Progenitor cell of endocrine pancreas (in vitro differentiated cells): ENCODE measurements at places on chromosomes 4 and X.

GRCh38 chr4:109275066-109275745 is 27.3 kb downstream of the COL25A1 start:
- DNase-seq: no peak

GRCh38 chr4:178633263-178633662 is 1191.0 kb upstream of the AGA start:
- DNase-seq: no peak

DNA sequence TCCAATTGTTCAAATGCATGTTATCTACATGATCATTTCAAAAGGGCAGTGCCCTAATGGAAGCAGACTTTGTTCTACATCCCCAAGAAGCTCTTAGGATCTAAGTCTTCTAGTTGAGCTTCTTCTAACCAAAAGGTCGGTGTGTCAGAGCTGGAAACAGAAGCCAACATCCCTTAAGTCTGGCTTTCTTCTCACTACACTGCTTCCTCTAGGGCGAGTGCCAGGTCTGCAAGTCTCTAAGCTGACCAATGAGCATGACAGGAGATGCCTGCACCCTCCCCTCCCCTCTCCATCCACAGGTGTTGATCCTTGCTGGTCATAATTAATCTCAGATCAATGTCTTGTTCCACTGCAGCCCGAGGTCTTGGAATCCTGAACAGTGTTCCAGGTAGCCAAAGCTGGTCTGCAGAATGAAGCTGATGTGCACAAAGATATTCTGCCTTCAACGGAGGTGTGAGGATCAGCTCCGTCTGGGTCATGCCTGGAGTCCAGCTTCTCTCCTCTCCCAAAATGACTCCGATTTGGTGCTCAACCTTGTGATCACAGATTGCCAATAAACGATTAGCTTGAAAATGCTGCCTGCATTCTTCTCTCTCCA is 44.1 kb downstream of the WDR1 start:
- DNase-seq: no peak

GRCh38 chr4:126465341-126465740 is 1150.6 kb downstream of the FAT4 start:
- DNase-seq: no peak

DNA sequence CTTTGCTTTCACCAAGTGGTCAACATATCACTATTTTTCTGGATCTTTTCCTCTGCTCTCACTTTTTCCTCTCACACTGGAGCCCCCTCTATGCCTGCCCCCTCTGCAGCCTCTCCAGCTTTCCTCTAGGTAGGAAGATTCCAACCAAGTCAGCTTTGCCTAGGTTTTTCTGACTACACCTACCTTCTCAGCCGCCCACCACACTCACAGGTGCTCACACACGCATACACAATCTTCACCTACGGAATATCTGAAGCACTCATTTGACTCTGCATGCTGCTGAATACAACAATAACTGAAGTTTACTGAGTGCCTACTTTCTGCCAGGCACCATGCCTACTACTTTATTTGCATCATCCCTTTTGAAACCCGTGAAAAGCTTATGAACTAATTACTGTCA is 328.0 kb downstream of the PPP3CA start:
- DNase-seq: no peak

- no peak for DNase-seq
These were observed 9.1 kb downstream of the ARHGAP36 start for GRCh38 chrX:131067216-131067615.

DNA sequence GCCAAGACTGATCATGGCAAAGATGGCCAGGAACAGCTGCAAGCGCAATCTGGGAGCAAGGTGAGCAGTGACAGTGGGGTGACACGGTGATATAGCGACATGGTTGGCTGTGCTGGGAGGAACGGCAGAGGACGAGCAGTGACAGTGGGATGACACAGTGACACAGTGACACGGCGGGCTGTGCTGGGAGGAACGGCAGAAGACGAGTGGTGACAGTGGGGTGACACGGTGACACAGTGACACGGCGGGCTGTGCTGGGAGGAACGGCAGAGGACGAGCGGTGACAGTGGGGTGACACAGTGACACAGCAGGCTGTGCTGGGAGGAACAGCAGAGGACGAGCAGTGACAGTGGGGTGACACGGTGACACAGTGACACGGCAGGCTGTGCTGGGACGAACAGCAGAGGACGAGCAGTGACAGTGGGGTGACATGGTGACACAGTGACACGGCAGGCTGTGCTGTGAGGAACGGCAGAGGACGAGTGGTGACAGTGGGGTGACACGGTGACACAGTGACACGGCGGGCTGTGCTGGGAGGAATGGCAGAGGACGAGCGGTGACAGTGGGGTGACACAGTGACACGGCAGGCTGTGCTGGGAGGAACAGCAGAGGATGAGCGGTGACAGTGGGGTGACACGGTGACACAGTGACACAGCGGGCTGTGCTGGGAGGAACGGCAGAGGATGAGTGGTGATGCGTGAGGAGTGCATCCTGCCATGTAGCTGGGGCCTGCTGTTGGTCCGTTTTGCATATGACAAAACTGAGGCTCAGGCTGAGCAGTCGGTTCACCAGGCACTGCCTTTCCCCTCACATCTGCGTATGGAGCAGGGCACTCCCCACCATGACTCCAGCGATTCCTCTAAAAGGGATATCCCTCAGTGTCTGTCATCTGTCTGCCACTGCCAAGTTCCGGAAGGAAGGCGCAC is 36.0 kb upstream of the MXD4 start:
- DNase-seq: no peak

GRCh38 chrX:119692191-119693039 is 553 bp downstream of the SEPTIN6 start:
- DNase-seq: peak; percentile 17

- no peak for DNase-seq
These were observed 50.8 kb downstream of the DTHD1 start for GRCh38 chr4:36332023-36332781.

DNA sequence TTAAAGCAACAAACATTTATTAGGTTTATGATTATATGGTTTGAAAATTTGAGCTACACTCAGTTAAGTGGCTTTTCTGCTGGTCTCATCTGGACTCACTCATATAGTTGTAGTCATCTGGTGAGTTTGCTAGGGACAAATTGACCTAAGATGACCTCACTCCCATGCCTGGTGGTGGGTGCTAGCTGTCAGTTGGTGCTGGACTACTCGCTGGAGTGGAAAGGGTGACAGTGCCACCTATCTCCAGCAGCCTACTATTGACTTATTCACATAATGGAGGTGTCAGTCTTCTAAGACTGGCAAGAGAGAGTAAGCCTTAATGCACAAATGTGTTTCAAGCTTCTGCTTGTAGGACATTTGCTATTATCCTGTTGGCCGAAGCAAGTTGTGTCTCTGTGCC is 88.2 kb downstream of the TASL start:
- DNase-seq: no peak
